ENCODE measurements at places on chromosomes 6 and 20.

- no peak for DNase-seq
These were observed 13.9 kb downstream of the CEP43 start for GRCh38 chr6:167013067-167013466.

DNA sequence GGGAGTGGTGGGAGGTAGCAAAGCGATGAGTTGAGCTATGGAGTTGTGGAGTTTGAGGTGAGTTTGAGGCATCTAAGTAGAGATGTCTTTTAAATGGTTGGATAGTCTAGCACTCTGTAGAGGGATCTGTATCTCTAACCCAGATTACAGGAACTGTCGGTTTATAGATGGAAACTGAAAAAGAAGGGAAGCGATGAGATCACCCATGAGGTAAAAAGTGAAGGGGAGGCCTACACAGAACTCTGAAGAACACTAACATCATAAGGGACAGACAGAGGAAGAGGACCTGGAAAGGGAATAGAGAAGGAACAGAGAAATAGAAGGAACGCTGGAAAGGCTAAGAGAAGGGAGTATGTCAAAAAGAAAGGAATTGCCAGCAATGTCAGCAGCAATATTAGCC lies 2.5 kb downstream of the HINT3 start:
- no peak for DNase-seq

DNA sequence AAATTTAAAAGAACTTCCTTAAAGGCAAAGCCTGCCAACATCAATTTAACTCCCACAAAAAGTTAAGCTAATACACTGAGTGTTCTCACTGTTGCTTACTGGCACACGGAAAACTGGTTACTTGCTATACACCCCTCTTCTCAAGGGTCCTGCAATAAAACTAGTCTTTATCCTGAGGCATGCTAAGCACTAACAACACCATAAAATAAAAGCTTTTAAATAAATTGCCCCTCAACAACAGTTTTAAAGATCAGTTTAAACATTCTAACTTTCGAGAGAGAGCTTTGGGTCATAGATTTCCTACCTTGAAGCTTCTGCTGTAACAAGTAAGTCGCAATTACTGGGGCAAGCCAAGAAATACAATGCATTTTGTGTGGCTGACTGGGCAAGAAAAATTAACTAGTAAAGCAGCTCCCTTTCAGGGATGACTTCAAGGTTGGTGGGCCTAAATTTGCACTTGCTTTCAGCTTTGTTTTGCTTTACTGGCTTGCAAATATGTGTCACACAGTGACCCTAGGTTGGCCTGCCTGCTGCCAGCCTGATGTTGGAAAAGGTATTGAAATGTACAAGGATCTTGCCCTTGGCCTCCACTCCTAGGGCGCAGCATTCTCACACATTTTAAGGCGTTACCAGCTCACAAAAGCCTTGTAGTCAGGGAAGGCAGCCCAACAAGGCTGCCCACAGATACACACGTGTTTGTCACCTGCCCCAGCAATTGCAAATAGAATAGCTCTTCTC lies 4.0 kb upstream of the HEY2 start:
- DNase-seq = no peak

DNA sequence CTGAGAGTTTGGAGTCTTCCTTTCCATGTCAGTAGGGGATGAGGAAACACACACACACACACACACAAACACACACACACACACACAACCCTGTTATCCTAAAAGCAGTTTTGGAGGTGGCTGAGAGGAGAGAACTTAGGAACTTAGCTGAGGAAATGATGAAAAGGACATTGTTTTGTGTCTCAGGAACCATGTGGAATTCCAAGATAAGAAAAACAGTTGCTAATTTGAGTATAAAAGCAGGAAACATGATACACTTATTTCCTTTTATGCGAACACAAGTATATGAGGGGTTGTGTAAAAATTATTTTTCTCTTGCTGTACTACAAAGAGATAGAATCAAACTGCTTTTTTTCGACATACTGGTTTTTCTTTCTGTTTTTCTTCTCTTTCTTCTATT lies at the start of gene MYCT1:
Gene MYCT1, plus strand, starts transcription at position 264 of the 400 bp plus-strand sequence. Its CDS starts 6 bp downstream, at position 270.
- no peak for DNase-seq

DNA sequence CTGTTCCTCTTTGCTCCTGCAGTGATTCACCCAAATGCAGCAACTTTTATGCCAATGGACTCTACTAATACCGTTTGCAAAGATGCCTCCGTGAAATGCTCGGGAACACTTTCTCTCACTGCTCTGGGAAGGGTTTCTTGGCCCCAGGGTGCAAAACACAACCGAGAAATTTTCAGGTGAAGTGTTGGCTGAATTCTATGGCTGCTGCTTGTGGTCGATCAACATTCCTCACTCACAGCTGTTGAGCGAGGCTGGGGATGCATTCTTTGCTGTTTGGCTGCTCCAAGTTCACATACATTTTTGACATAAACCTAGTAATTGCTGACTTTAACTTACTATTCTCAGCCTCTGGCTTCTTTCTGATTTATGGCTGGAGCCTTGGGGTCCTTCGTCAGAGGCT lies 342.0 kb upstream of the CHD6 start:
- DNase-seq = no peak

GRCh38 chr6:33116841-33117711 lies 41.3 kb downstream of the HLA-DPB1 start:
- DNase-seq = no peak

GRCh38 chr20:2418388-2418787 lies 37.7 kb downstream of the TGM6 start:
- no peak for DNase-seq

GRCh38 chr6:137871291-137871690 lies 4.2 kb downstream of the TNFAIP3 start:
- DNase-seq = no peak

- no peak for DNase-seq
These were observed 28.8 kb upstream of the IL17A start for GRCh38 chr6:52157301-52157941.

- DNase-seq = no peak
These were observed 71.0 kb downstream of the PREP start for GRCh38 chr6:105331927-105332326.

- peak; percentile 25 for DNase-seq
These were observed 24.6 kb upstream of the SPTLC3 start for GRCh38 chr20:12984069-12984765.

- no peak for DNase-seq
These were observed 324.7 kb downstream of the CD83 start for GRCh38 chr6:14442242-14442641.

DNA sequence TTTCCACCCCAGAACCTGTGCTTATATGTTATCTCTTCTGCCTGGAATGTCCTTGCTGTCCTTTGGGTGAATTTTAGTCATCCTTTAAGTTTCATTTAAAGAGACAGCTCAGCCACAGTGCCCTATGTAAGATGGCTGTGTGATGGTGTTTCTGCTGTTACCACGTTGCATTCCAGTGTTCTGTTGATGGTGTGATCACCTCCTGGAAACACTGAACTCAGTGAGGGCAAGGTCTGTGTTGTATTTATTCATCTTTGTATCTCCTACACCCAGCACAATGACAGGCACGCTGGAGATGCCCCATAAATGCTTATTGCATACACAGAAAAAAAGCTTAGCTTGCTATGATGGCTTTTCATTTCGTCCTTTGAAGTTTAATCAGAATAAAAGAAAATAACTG lies 102.5 kb downstream of the MAP3K7 start:
- no peak for DNase-seq

GRCh38 chr6:158207422-158207788 lies 39.3 kb downstream of the GTF2H5 start:
- DNase-seq = peak; percentile 73

DNA sequence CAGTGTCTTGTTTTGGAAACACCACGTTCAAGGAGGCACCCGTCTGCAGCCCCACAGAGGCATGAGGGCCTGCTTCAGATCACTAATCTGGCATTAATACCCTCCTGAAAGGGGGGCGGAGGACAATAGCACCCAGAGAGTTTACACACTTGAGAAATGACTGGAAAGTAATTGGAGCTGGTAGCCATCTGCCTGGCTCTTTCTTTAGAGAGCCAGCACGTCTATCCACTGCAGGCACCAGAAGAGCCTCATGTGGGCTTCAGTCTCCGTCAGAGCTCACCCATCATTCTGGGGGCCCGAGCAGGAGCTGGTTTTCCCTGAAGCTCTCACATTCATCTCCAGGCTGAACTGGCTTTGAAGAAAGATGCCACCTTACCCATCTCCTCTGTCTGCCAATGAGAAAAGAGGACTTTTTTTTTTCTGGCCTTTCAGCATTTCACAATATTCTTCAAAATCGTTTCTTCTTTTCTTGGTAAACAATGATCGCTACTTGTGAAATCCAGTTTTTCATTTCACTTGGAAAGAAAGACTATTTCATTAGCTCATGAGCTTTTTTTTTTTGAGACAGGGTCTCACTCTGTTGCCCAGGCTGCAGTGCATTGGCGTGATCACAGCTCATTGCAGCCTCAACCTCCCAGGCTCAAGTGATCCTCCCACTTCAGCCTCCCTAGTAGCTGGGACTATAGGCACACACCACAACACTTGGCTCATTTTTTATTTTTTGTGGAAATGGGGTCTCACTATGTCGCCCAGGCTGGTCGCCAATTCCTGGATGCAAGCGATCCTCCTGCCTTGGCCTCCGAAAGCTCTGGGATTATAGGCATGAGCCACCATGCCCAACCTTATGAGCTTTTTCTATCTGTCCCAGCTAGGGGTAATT lies 124.7 kb upstream of the ZNF217 start:
- no peak for DNase-seq

DNA sequence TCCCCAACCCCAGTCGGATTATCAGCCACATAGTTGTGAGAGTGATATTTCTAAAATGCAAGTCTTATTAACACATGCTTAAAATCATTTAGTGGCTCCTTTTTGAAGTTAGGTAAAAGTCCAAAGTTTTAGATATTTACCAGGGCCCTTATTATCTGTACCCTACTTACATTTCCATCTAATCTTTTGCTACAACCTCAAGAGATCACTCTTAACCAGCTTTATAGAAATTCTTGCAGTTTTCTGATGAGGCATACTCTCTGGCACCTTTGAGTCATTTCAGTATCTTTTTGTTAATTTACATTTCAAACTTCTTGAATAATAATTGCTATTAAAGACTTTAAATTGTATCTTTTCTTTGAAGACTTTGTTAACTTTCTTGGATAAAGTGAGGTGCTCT lies 453.3 kb downstream of the RFPL4B start:
- no peak for DNase-seq

GRCh38 chr6:41232667-41233066 lies 4.5 kb downstream of the TREML4 start:
- DNase-seq = no peak

- peak; percentile 33 for DNase-seq
These were observed 351.2 kb upstream of the RUNX2 start for GRCh38 chr6:44976677-44977641.

DNA sequence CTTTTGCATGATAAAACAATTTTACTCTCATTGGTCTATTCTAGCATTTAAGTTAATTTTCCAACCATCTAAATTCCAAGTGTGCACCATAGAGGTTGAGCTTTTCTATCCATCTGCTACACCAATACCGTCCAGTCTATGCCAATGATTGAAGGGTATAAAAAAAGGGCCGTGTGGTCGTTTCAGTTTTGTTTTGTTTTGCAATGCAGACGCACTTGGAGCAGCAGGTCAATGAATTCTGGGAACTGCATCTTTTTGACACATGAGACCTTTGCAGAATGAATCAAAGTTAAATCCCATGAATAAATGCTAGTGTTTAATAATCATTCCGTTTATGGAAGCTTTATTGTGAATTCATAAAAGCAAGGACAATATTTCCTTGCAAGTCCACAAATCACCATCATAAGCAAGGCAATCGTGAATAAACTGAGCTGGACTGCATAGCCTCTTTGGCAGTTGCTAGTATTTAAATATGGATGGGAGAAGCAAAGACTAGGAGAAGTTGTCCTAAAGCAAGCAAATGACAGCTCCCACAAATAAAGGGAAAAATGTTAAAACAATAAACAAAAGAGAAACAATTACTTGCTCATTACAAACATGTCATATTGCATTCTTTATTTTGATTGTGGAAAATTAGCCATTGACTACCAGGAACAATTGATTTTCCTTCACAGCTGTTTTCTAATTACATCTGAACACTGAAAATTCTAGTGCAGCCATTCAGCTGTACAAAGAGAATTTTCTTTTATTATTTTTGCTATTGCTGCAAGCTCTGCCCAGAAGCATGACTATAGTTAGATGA lies 649.7 kb upstream of the GJE1 start:
- DNase-seq = peak; percentile 58

DNA sequence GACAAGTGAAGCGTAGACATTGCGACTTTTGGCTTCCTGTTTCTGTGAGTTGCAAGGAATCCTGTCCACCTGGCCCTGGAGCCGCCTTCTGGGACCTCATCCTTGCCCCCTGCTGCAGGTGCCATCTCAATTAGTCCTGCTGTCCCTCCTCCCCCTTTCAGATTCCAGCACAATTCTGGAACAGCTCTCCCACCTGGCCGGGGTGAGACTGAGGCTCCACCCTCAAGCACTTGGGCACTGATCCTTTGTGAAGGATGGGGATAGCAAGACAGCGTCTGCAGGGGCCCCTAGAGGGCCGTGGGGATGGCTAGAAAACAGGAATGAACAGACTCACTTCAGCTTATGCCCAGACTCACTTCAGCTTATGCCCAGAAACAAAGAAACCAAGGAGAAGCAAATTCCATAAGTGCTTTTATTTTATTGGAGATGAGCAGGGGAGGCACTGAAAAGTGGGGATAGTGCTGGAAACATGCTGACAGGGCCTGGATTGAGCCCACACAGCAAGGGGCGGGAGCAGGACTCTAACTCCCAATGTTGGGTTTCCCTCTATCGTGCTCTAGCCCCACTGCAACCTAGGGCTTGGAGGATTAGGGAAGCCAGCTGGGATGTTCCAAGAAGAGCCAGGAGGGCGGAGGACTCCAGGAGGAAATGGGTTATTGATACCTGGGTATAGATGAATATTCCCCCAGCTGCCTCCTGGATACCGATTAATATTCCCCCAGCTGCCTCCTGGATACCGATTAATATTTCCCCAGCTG lies 1.4 kb downstream of the C6orf15 start:
- no peak for DNase-seq

DNA sequence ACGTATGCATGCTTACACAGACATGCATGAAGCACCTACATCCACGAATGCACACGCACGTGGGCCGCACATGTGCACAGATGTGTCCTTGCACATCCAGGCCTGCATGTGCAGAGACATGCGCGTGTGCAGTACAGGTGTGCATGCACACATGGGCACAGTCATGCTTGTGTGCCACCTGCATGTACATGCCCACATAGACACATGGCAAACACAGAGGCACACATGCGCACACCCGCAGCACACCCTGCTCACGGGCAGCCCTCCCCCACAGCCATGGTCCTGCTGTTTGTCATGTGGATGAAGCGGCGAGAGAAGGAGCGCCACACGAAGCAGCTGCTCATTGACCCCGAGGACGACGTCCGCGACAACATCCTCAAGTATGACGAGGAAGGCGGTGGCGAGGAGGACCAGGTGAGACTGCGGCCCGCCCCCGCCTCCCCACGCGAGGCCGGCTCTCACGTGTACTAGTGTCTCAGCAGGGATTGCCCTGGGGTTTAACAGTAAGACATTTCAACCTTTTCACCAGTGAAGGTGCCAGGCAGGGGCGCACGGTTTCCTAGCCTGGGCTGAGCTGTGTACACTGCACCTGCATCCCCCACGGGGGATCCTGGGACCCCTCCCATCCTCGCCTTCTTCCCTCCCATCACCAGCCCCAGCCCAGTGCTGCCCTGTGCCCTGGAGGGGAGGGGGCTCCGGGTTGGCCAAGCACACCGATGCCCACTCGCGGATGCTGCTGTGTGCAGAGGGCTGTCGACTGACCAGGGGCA lies 132.8 kb downstream of the TAF4 start:
- no peak for DNase-seq
